ENCODE measurements at places on chromosomes 4 and X. TPM values are rescaled to one million over a fixed set of nuclear protein-coding genes. Genes with fewer than 3 reads are reported as not detected.

Gene CXXC4
- polyA plus RNA-seq, result 13.5 TPM

GRCh38 chr4:55396308-55397125 lies 760 bp downstream of the TMEM165 start:
- DNase-seq, result peak; percentile 56

DNA sequence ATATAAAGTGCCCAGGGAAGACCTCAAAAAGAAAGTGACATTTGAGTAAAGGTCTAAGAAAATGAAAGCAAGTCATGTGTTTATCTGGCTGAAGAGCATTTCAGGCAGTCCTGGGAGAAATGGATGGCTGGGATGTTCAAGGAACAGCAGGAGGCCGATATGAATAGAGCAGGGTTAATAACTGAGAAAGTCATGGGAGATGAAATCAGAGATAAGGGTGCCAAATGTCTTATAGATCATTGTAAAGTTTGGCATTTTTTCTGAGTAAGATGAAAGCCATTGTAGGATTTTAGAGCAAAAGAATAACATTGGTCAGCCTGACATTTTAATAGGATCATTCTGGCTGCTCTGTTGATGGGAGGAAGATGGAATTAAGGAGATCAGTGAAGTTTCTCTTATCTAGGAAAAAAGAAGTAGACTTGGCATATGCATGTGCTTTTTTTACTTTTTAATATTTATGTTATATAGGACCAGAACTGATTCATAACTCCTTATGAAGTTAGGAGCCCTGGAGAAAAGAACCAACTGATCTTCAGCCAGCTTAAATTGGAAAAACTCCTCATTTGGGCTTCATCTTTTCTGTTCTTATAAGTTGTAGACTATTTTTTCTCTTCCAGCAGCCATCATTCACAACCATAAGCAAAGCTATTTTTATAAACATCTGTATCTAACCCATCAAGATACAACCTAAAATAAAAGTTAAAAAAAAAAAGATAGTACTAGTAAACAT lies 18.6 kb downstream of the AIMP1 start:
- DNase-seq, result no peak

DNA sequence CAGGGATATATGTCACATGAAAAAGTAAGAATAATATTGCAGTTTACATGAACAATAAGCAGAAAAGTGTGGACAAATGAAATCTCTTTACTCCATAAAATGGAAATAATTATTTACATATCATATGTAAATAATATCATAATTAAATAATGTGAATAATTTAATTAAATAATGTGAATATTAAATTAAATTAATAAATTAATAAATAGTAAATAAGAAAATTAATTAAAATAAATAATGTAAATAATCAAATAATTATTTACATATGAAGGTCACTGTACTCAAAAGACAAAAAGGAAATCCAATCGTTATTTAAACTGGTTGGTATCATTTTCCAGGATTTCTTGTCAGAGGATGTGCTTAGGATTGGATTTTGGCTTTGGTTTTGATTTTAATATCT lies 201.1 kb upstream of the ETNPPL start:
- no peak for DNase-seq

Gene SULT1B1
- 0.73 TPM for polyA plus RNA-seq

DNA sequence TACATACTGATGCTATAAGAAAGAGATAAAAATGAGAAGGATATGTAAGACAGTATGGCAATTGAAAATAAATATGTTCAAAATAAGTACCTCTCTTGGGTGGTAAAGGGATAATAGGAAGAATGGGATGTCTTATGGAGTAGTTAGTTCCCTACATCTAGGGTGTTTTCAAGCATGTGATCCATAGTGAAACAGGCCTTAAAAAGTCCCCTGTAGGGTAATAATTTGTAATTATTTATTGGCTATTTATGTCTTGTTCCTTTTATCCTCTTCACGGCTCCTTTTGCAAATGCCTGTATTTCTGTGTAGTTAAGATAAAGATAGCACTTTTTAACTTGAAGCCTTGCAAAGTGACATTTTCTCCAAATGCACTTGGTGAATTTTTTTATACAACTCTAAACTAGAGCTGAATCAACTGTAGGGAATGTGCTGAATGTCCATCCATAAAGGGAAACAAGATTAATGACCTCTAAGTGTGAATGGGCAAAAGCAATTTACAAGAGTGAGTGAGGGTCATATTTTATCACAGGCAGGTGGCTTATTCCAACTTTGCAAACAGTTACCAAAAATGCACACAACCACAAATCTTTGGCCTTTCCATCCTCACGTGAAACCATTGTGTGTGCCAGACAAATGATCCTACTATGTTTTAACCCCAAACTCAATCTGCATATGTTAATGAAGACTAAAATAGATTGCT lies 299.0 kb downstream of the KCNIP4 start:
- DNase-seq, result no peak

- no peak for DNase-seq
Observed at GRCh38 chr4:152949930-152950329, 13.8 kb downstream of the FHDC1 start.
